Pons (tissue), 1 donor: ENCODE measurements at places on chromosomes 16 and 17.
A peak's percentile ranks its signal among the peaks of the same experiment; 100 is the strongest.

- DNase-seq, result no peak
Measured at GRCh38 chr16:77048085-77048484, 142.9 kb upstream of the MON1B start.

- peak; percentile 94 for DNase-seq
Measured at GRCh38 chr17:20121359-20122253, 112.4 kb downstream of the SPECC1 start.

DNA sequence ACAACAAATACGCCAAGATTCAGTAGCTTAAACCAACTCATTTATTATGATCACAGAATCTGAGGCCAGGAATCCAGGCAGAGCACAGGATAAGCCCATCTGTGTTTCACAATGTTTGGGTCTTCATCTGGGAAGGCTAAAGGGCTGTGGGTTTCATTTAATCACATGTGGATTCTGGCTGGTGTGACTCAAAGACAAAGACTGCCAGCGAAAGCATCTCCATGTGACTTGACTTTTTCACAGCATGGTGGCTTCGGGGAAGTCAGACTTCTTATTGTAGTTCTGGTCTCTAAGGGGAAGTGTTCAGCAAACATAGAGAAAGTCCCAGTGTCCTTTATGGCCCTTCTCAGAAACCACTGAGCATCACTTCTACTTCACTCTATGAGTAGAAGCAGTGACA is 1014.4 kb upstream of the GOT2 start:
- DNase-seq, result no peak

GRCh38 chr16:65745-66144 is 6.7 kb downstream of the RHBDF1 start:
- DNase-seq, result peak; percentile 71
